ENCODE measurements at places on chromosomes 5 and 9. TPM values are rescaled to one million over a fixed set of nuclear protein-coding genes. Genes with fewer than 3 reads are reported as not detected.

SPINK13 gene
- not detected for total RNA-seq

CDC20B gene
- not detected for total RNA-seq

PCDHGB5 gene
- 5.9 TPM for total RNA-seq

GCNT4 gene
- total RNA-seq, result 2.5 TPM

TMOD1 gene
- total RNA-seq, result not detected

DMGDH gene
- not detected for total RNA-seq

PCDHGB4 gene
- total RNA-seq, result 1.5 TPM

LMX1B gene
- 2.7 TPM for total RNA-seq

GRXCR2 gene
- not detected for total RNA-seq

FRRS1L gene
- not detected for total RNA-seq

SLC36A3 gene
- not detected for total RNA-seq

CTXN3 gene
- total RNA-seq, result not detected

BRINP1 gene
- not detected for total RNA-seq

CCL28 gene
- total RNA-seq, result 1.7 TPM

SHROOM1 gene
- total RNA-seq, result 11.2 TPM

GRHPR gene
- total RNA-seq, result 152 TPM

PTGER4 gene
- total RNA-seq, result 14.1 TPM

CATSPER3 gene
- not detected for total RNA-seq

OR1N2 gene
- total RNA-seq, result not detected

GBA2 gene
- 17.6 TPM for total RNA-seq

PAIP2 gene
- total RNA-seq, result 43.7 TPM
